ENCODE measurements at places on chromosomes 16 and 17.

DNA sequence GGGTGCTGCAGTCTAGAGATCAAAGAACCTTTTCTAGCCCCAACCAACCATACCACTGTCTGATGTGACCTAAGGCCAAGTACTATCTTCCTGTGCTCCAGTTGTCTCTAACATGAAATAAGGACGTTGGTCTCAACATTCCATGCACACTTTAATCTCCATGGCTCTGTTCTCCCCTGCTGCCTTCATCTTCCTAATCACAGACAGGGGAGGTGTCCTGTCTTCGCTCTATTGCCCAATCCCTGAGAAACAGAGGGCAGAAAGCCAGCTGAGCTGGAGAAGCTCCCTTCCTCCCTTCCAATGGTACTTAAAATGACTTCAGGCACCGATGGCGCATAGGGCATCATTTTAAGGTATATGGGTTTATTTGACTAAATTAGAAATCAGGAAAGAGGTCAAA is 148.9 kb upstream of the GNAO1 start:
- H3K36me3 ChIP-seq, result no peaks in the 10 kb centered on the region
- H3K27me3 ChIP-seq, result no peaks in the 10 kb centered on the region
- DNase-seq, result no peak
- H3K27ac ChIP-seq, result no peak overlapping the region
- H3K4me1 ChIP-seq, result no peaks in the 10 kb centered on the region

DNA sequence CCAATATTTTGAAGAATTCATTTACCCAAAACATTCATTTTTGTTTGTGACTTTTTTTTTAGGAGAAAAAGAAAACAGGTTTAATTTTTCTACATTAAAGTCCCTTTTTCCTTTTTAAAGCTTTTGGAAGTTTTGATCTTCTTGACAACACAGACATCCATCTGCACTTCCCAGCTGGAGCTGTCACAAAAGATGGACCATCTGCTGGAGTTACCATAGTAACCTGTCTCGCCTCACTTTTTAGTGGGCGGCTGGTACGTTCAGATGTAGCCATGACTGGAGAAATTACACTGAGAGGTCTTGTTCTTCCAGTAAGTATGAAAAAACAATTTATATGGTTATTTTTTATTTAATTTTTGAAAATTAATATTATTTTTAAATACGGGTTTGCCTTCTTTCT is 37.2 kb downstream of the SIAH1 start:
- peaks cover 29% of the 10 kb centered on the region for H3K36me3 ChIP-seq
- no peak for DNase-seq
- H3K27ac ChIP-seq, result no peak overlapping the region

DNA sequence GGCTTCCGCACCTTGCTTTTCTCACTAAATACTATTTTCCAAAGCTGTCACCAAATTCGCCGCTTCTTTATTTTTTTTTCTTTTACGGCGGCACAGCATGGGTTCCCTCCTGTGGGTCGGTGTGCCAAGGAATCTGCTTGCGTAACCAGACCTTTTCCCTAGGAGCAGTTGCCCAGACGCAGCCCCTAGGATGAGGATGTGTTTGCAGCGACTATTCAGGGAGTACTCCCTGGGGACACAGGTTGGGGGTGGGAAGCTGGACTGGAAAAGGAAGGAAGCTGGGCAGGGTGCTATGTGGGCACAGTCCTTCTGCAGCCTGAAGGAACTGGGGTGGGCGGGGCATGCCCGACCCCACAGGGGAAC is 49.0 kb upstream of the ZCCHC14 start:
- H3K4me1 ChIP-seq, result peaks cover 16% of the 10 kb centered on the region
- no peaks in the 10 kb centered on the region for H3K36me3 ChIP-seq
- H3K27ac ChIP-seq, result peak overlapping the region; percentile 76
- no peak for DNase-seq
- no peaks in the 10 kb centered on the region for H3K27me3 ChIP-seq
- H3K4me3 ChIP-seq, result peak overlapping the region; percentile 16

DNA sequence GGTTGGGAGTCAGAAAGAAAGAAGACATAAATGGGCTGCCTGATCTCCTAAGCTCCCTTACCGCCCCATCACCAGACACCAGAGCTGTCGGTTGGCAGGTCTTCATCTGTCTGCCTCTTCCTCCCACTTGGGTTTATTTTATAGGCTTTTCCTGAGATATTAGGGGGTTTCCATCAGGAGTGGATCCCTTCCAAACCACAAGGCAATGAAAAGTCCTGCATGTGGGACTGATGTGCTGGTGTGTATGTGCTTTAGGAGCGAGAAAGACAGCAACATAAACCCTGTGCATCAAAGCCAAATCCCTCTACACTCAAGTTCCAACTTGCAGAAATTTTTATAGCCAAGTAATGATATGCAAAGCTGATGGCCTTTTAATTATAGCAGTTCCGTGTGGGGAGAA is 389.5 kb downstream of the SLC39A11 start:
- no peak overlapping the region for H3K4me3 ChIP-seq
- no peaks in the 10 kb centered on the region for H3K36me3 ChIP-seq
- no peak for DNase-seq

DNA sequence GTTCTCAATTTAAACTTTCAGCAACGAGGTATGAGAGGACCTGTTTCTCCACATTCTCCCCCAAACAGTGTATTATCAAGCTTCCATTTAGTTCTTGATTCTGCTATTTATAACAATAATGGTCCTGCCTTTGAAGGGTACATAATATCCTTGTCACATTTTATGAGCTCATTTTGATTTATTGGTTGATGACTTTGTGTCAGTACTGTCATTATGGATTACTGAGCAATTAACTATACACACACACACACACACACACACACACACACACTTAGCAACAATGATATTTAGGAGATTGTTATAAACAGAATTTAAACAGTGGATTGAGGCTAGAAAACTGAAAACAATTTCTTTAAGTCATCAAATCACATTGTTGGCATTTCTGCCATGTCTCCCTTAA is 7.0 kb downstream of the TMIGD1 start:
- H3K27me3 ChIP-seq, result no peaks in the 10 kb centered on the region
- no peak overlapping the region for H3K4me3 ChIP-seq
- no peaks in the 10 kb centered on the region for H3K36me3 ChIP-seq
- no peak overlapping the region for H3K27ac ChIP-seq
- DNase-seq, result no peak

DNA sequence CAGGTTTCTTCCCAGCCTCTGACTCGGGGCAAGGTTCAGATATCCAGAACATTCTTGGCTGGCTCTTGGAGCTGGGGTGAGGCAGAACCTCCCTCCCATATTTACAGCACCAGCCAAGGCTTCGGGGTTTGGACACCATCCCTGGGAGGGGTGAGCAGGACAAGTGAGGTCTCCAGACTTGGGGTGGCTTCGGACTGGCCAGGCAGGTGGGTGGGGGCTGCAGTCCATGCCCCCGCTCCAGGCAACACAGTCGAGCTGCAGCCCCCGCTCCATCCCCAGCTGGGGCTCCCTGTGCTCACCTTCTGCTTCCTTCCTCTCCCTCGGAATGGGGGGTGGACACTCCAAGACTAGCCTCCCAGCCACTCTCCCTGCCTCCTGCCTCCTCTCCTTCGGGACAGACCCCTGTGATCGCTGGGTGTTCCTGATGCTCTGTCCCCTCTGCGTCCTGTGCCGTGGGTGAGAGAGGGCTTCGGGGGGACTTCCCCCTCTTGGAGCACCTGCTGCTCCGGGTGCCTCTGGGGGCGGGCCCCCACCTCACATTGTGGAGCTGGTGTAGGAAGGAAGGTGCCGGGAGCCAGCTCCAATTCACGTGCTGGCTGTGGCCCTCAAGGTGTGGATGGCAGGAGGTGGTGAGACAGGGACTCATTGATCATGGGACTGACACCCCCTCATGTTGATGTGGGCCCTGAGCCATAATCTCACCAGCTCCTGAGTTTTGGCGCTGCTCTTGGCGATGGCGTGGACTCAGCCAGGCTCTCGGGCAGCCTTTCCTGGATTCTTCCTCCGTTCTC is 189.2 kb downstream of the SEC14L1 start:
- DNase-seq, result no peak
- H3K36me3 ChIP-seq, result no peaks in the 10 kb centered on the region
- H3K4me3 ChIP-seq, result no peak overlapping the region
- peaks cover 44% of the 10 kb centered on the region for H3K4me1 ChIP-seq

GRCh38 chr17:32927724-32928585 is at the start of gene TMEM98:
TSS of gene TMEM98 (plus strand) at chr17:32928153. CDS start at chr17:32931529, 3,376 bp downstream.
- peaks cover 29% of the 10 kb centered on the region for H3K4me1 ChIP-seq
- peak within 1 kb of the TSS; percentile 69 for H3K4me3 ChIP-seq
- H3K27me3 ChIP-seq, result no peaks in the 10 kb centered on the region
- no peaks in the 10 kb centered on the region for H3K36me3 ChIP-seq
- H3K27ac ChIP-seq, result peak within 1 kb of the TSS; percentile 68
- DNase-seq, result peak; percentile 32

DNA sequence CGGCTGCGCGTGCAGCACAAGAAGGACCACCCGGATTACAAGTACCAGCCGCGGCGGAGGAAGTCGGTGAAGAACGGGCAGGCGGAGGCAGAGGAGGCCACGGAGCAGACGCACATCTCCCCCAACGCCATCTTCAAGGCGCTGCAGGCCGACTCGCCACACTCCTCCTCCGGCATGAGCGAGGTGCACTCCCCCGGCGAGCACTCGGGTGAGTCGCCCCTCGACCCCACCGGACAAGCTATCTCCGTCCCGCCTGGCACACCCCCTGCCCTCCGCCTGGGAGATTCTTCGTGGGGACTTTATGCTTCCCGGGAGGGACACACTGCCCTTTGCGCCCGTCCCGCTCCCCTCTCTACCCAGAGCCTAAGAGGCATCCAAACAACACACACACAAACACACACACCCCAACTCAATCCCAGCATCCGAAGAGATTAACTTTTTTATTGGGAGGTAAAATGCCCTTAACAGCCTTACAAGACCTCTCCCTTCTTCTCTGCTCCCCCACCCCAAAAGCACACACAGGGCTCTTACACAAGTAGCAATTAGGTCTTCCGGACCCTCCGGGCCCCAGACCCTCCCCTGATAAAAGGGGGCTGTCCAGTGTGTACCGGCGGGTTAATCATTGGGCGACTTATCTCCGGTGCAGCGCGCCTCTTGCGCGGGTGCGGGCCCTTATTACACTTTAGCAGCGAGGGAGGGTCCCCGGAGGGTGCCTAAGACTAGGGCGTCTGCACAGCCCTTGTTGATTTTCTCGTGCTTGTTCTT is 2.1 kb downstream of the SOX9 start:
- no peaks in the 10 kb centered on the region for H3K36me3 ChIP-seq
- H3K27ac ChIP-seq, result no peak overlapping the region
- no peak for DNase-seq
- H3K4me3 ChIP-seq, result peak overlapping the region; percentile 53

DNA sequence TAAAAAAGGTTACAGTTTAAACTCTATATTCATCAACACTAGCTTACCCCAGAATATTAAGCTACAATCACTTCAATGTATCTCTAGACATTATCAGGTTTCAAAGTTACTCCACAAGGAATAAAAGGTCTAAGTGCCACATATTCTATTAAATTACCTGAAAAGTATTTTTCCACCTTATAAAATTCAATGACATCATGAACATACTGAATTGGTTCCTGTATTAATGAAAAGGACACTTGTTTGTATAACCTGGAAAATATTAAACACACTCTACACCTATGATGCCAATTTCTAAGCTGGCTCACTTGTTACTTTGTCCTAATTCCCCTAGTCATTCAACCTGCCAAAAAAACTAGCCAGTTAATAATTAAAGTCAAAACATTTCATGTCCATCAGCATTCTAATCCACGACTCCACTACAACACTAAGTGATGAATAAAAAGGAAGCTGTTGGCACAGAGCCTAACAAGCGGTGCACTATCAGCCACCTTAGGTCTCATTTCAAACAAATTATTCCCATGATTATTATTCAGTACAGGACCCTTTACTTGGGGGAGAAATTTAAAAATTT is 12.2 kb downstream of the MED13 start:
- H3K27ac ChIP-seq, result no peak overlapping the region
- no peaks in the 10 kb centered on the region for H3K36me3 ChIP-seq
- H3K27me3 ChIP-seq, result no peaks in the 10 kb centered on the region
- no peak overlapping the region for H3K4me3 ChIP-seq
- H3K4me1 ChIP-seq, result peaks cover 27% of the 10 kb centered on the region

DNA sequence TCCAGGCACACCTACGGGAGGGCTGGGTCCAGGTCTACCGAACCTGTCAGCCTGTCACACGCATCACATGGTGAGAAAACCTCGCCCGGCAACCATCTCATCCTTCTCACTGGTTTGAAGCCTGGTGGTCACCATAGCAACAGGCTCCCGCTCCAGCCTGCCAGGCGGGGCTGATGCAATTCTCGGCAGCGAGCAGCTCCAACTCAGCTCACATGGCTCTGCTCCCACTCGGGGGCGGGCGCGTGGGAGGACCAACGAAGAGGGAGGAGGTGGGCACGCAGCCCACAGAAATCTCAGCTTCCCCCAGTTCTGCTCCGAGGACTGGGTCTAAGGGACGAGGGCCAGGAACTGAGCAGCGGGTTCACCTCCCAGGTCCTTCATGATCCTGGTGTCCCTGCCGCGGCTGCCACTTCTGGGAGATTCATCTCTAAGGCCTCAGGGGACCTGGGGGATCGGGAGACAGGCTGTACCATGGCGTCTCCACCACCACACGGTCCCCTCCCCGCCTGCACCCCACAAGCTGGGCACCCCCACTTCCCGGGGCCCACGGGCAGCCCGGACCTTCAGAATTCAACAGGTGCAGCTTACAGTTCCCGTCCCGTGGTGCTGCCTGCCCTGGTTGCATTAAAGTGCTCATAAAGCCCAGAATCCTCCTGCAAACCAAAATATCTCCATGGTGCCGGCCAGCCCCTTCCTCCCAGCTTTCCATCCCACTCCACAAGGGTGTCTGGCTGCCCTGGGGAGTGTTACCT is 25.8 kb downstream of the ABR start:
- no peaks in the 10 kb centered on the region for H3K27me3 ChIP-seq
- no peak overlapping the region for H3K4me3 ChIP-seq
- DNase-seq, result no peak
- H3K36me3 ChIP-seq, result no peaks in the 10 kb centered on the region

DNA sequence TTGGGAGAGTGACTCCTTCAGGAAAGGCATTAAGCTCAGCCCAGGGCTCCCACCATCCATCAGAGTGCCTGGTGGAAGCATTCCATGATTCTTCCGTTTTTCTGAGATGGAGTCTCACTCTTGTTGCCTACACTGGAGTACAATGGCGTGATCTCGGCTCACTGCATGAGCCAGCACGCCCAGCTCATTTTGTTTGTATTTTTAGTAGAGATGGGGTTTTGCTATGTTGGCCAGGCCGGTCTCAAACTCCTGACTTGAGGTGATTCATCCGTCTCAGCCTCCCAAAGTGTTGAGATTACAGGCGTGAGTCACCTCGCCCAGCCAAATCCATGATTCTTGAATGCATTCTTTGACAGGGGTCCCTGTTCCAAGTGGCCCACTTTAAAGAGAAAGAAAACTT is 23.1 kb downstream of the MIS12 start:
- peaks cover 14% of the 10 kb centered on the region for H3K36me3 ChIP-seq
- H3K4me1 ChIP-seq, result no peaks in the 10 kb centered on the region
- no peak overlapping the region for H3K4me3 ChIP-seq
- no peak for DNase-seq

- H3K27ac ChIP-seq, result peak overlapping the region; percentile 93
- peaks cover 38% of the 10 kb centered on the region for H3K36me3 ChIP-seq
- no peaks in the 10 kb centered on the region for H3K27me3 ChIP-seq
- DNase-seq, result no peak
- H3K4me3 ChIP-seq, result peak overlapping the region; percentile 63
Observed at GRCh38 chr17:82097184-82097918, 685 bp downstream of the FASN start.

GRCh38 chr17:57032343-57032742 is 52.7 kb upstream of the AKAP1 start:
- H3K4me1 ChIP-seq, result peaks cover 15% of the 10 kb centered on the region
- no peaks in the 10 kb centered on the region for H3K27me3 ChIP-seq
- DNase-seq, result no peak
- H3K27ac ChIP-seq, result no peak overlapping the region
- H3K36me3 ChIP-seq, result no peaks in the 10 kb centered on the region

GRCh38 chr16:700684-701584 is 4.7 kb downstream of the FBXL16 start:
- no peak for DNase-seq
- H3K4me1 ChIP-seq, result peaks cover 11% of the 10 kb centered on the region
- H3K27ac ChIP-seq, result no peak overlapping the region
- H3K27me3 ChIP-seq, result peaks cover 28% of the 10 kb centered on the region

All from vagina (tissue), 2 donors.